Glutamatergic neuron (in vitro differentiated cells): ENCODE measurements at places on chromosomes 4 and X.

DNA sequence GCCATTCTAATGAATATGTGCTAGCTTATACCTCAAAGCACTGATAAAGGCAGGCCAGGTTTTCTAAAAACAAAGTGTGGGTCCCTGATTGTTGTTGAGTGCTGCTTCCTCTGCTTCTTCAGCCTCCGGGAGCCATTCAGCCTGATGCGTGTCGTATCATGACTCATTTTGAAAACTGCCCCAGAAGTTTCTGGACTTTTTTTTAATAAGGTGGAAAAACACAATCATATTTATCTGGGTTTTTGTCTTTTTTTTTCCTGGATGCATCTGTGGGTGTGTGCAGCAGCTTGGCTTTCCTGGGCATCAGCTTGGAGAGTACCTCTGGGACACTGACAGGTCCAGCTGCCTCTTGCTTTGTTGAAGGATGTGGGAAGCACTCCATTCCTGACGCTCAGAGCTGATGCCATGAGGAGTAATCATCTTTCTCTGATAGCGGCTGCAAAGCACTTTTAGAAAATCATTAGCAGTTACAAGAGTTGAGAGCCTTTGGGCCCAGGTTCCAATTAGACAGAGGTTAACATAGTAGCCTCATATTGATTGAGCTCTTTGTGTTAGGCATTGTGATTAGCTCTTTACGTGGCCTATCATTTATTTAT, 66.9 kb downstream of the PARM1 start:
- DNase-seq = peak; percentile 45
- peaks cover 63% of the 10 kb centered on the region for H3K4me1 ChIP-seq
- peaks cover 6% of the 10 kb centered on the region for H3K27me3 ChIP-seq
- no peaks in the 10 kb centered on the region for H3K36me3 ChIP-seq
- H3K4me3 ChIP-seq = peak overlapping the region; percentile 77

DNA sequence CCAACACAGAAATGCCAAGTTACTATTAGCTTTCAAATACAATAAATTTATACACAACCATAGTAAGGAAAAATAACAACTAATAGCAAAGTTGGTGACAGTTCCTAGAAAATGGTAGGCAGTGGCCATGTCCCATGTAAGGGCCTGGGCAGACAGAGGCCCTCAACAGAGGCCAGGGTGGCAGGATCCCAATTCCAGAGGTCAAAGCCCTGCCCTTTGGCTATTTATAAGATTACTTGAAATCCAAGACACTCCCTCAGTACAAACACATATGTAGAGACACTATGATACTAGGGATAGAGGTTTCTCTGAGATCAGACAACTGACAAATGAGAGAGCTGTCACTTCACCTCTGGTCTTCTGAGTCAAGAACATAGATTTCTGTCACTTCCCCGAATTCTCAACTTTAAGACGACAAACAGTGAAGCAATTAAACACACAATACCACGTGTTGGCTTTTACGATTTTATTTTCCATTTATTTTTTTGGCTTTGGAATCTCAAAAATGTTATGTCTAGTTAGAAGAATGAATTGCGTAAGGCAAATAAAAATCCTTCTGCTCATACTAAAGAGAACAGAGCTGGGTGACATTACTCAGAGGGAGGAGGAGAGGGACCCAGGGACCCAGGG, 16.3 kb upstream of the MAOB start:
- no peaks in the 10 kb centered on the region for H3K4me1 ChIP-seq
- H3K27me3 ChIP-seq = peaks cover 2% of the 10 kb centered on the region
- H3K27ac ChIP-seq = no peak overlapping the region

GRCh38 chr4:126405369-126405982, 1090.7 kb downstream of the FAT4 start:
- no peaks in the 10 kb centered on the region for H3K27me3 ChIP-seq
- no peaks in the 10 kb centered on the region for H3K36me3 ChIP-seq
- DNase-seq = no peak
- H3K4me1 ChIP-seq = no peaks in the 10 kb centered on the region
- H3K4me3 ChIP-seq = no peak overlapping the region
- H3K27ac ChIP-seq = no peak overlapping the region

DNA sequence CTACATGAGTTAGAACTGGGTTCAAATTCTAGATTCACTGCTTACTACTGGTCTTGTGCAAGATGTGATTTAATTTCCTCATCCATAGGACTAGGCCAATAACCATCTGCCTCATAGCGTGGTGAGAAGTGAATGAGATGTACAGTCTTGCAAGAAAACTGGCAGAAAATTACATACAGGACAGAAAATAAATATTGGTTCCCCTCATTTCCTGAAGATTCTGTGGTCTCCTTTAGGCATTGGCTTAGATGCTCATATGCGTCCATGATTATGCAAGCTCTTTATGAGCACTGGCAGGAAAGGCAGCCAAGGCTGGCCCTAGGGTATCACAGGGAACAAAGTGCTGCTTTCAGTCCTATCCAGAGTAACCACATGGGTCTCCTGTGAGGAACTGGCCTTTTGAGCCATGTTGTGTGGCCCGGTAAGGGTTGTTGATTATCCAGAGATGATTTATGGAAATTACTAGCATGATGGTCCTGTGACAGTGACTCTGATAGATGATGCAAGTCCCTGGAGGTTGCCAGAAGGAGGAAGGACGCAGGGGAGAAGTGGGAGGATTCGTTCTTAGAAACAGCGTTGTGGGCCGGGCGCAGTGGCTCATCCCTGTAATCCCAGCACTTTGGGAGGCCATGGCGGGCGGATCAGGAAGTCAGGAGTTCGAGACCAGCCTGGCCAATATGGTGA, 9.9 kb upstream of the MOB1B start:
- DNase-seq = peak; percentile 14
- no peaks in the 10 kb centered on the region for H3K27me3 ChIP-seq

- H3K27me3 ChIP-seq = peaks cover 2% of the 10 kb centered on the region
- no peak for DNase-seq
- H3K36me3 ChIP-seq = no peaks in the 10 kb centered on the region
- no peak overlapping the region for H3K27ac ChIP-seq
Measured at GRCh38 chrX:10467793-10468192, 152.6 kb downstream of the MID1 start.

GRCh38 chr4:41967392-41967791, 14.2 kb upstream of the DCAF4L1 start:
- no peak overlapping the region for H3K27ac ChIP-seq
- H3K27me3 ChIP-seq = peaks cover 1% of the 10 kb centered on the region
- no peaks in the 10 kb centered on the region for H3K4me1 ChIP-seq
- no peak overlapping the region for H3K4me3 ChIP-seq
- no peak for DNase-seq
- no peaks in the 10 kb centered on the region for H3K36me3 ChIP-seq
